MCF 10A (cell line): ENCODE measurements at places on chromosomes 7 and 10. TPM values are rescaled to one million over a fixed set of nuclear protein-coding genes. Genes with fewer than 3 reads are reported as not detected.
A peak's percentile ranks its signal among the peaks of the same experiment; 100 is the strongest.

GRCh38 chr10:33082373-33082895, 124.4 kb upstream of the ITGB1 start:
- DNase-seq: no peak
- H3K36me3 ChIP-seq: no peaks in the 10 kb centered on the region
- H3K4me1 ChIP-seq: peaks cover 5% of the 10 kb centered on the region
- H3K4me3 ChIP-seq: no peak overlapping the region
- H3K27me3 ChIP-seq: no peaks in the 10 kb centered on the region

DNA sequence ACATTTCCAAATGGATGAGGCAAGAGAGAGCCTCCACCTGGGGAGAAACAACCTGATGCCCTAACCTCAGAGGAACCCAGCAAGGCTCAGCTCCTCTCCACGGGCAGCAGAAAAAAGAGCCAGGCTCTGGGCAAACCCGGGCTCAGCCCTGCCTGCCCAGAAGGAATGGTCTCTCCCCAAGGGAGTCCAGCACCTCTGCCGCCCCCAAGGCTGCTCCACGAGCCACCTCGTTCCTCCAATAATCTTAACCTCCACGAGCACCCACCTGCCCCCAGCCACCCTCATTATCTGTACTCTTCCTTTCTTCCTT, 154.2 kb downstream of the GRID1 start:
- H3K36me3 ChIP-seq: no peaks in the 10 kb centered on the region
- no peak overlapping the region for H3K27ac ChIP-seq
- no peak overlapping the region for H3K4me3 ChIP-seq
- H3K4me1 ChIP-seq: no peaks in the 10 kb centered on the region

- no peak for DNase-seq
- H3K36me3 ChIP-seq: no peaks in the 10 kb centered on the region
- no peak overlapping the region for H3K27ac ChIP-seq
- H3K4me3 ChIP-seq: no peak overlapping the region
- H3K27me3 ChIP-seq: no peaks in the 10 kb centered on the region
- H3K4me1 ChIP-seq: no peaks in the 10 kb centered on the region
These were observed 28.1 kb downstream of the HKDC1 start for GRCh38 chr10:69248117-69248730.

DNA sequence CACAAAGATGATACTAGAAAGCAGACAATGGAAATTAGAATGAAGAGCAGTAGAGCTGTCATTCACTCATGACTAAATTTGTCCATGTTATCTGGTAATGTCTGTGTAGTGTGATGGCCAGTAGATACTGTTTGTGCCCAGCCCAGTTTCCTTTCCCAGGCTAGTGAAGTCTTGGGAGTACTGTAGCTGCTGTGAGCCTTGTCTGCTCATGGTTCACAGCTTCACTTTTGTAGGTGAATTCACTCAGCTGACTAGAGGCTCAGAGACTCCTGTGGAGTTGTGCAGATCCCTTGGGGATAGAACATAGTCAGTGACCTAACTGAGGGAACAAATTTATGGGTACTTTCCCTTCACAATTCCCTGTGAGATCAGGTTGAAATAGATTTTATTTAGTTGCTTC, 572.5 kb downstream of the ARL4A start:
- H3K27me3 ChIP-seq: no peaks in the 10 kb centered on the region
- no peaks in the 10 kb centered on the region for H3K4me1 ChIP-seq
- H3K27ac ChIP-seq: no peak overlapping the region
- no peak overlapping the region for H3K4me3 ChIP-seq
- H3K36me3 ChIP-seq: peaks cover 5% of the 10 kb centered on the region

GRCh38 chr7:130486114-130486953, 5.6 kb upstream of the MEST start:
- H3K4me3 ChIP-seq: peak overlapping the region; percentile 93
- H3K4me1 ChIP-seq: peaks cover 33% of the 10 kb centered on the region
- peak overlapping the region; percentile 91 for H3K27ac ChIP-seq
- H3K36me3 ChIP-seq: no peaks in the 10 kb centered on the region
- H3K27me3 ChIP-seq: no peaks in the 10 kb centered on the region

GRCh38 chr10:67471022-67471421, 225.0 kb downstream of the CTNNA3 start:
- no peak overlapping the region for H3K4me3 ChIP-seq
- H3K4me1 ChIP-seq: no peaks in the 10 kb centered on the region
- H3K27me3 ChIP-seq: peaks cover 11% of the 10 kb centered on the region
- H3K36me3 ChIP-seq: no peaks in the 10 kb centered on the region
- H3K27ac ChIP-seq: no peak overlapping the region

- no peak overlapping the region for H3K27ac ChIP-seq
- H3K4me1 ChIP-seq: peaks cover 6% of the 10 kb centered on the region
- no peak for DNase-seq
- H3K27me3 ChIP-seq: no peaks in the 10 kb centered on the region
These were observed 48.9 kb downstream of the ZNF503 start for GRCh38 chr10:75352650-75353049.

DNA sequence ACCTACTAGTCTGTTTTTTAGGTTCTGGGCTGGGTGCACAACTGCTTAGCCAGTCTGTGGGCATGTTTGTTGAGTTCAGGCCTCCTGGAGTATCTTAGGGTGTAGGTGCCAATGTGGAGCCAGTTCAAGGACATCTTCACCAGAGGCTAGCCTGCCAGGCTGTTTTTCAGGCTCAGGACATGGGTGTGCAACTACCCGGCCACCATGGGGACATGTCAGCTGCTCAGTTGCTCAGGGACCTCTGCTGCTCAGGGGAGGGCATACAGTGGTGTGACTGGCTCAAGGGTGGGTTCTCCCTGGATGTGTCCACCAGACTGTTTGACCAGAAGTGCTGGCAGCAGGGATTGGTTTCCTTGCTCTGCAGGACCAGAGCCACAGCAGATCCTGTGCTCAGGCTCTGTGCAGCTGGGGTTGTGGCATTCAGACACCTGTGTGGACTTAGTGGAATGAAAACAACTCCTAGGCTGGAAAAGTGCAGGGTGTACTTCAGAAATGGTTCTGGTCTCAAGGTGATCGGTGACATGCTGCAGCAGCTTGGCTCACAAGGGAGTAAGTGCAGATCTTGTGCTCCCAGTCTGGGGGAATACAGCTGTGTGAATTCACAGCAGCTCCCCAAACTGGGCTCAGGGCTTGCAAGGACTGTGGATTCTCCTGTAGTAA, 44.8 kb downstream of the PALS2 start:
- no peak overlapping the region for H3K4me3 ChIP-seq
- H3K27ac ChIP-seq: no peak overlapping the region
- DNase-seq: no peak
- no peaks in the 10 kb centered on the region for H3K27me3 ChIP-seq
- H3K4me1 ChIP-seq: peaks cover 19% of the 10 kb centered on the region

OR2A12 gene
- not detected in 2 replicates for total RNA-seq

H2BK1 gene
- not detected in 2 replicates for total RNA-seq

RTKN2 gene
- total RNA-seq: 1.6 and 2.6 TPM in 2 replicates

RINT1 gene
- total RNA-seq: 26.9 and 29.2 TPM in 2 replicates

CALHM3 gene
- not detected in 2 replicates for total RNA-seq

OPN4 gene
- not detected in 2 replicates for total RNA-seq

TYSND1 gene
- 14.6 and 16.5 TPM in 2 replicates for total RNA-seq

ABCC2 gene
- total RNA-seq: 6.3 and 7.4 TPM in 2 replicates

KCP gene
- total RNA-seq: 0.42 and 0.68 TPM in 2 replicates
